Femur (tissue), 1 donor: ENCODE measurements at places on chromosomes 13 and 19.
A peak's percentile ranks its signal among the peaks of the same experiment; 100 is the strongest.

- DNase-seq: no peak
Measured at GRCh38 chr13:78780708-78781107, 121.8 kb upstream of the OBI1 start.

- peak; percentile 81 for DNase-seq
Measured at GRCh38 chr19:14375055-14375581, 6.1 kb upstream of the ADGRE5 start.

DNA sequence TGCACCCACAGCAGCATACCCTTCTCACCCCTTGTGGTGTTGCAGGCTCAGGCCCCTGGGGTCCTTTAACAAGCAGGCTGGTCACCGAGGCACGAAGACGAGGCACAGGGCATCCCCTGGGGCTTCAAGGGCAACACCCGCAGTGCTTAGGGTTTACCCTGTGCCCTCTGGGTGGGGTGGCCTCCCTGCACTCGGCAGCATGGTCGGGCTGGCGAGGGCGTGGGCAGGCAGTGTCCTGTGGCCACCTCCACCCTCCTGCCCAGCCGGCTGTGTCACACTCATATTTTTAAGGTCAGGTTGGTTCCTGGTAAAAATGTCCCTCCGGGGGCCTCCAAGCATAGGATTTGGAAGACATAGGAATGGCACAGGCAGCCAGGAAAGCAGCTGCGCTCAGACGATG is 11.4 kb upstream of the ZNF135 start:
- DNase-seq: no peak

GRCh38 chr13:51714663-51715168 is 89.2 kb downstream of the DHRS12 start:
- no peak for DNase-seq

DNA sequence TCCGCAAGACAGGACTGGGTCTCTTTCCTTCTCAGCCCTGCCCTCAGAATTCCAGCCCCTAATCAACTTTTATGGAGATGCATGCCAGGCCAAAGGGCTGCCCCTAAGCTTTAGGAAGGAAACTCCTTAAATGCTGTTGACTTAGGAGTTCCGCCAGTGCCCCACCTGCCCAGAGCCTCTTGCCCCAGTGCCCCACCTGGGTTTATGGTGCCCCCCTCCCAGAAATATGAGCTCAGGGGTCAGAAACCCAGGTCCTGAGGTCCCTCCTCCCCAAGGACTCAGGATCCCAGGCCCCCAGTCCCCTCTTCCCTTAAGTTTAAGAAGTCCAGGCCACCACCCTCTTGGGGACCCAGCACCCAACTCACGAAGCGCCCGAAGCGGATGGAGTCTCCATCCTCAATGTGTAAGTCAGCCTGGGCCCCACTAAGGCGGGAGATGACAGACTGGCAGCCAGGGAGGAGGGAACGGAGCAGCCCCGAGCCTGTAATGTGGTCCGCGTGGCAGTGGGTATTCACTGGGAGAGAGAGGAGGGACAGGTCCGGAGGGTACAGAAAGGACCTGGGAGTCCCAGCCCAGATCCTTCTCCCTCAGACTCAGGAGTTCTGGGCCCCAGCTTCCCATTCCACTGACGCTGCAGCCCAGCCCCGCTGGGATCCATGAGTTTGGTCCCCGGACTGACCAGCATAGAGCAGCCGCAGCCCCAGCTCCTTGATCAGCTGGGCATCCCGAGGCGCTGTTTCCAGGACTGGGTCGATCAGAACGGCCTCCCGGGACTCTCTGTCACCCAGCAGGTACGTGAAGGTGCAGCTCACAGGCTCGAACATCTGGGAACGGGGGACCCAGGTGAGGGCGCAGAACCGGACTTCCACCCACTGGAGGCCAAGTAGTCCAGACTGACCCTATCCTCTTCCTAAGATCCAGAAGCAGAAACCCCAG is 897 bp downstream of the ETHE1 start:
- DNase-seq: peak; percentile 44

- no peak for DNase-seq
Measured at GRCh38 chr13:71021825-71022422, 845.1 kb downstream of the DACH1 start.

DNA sequence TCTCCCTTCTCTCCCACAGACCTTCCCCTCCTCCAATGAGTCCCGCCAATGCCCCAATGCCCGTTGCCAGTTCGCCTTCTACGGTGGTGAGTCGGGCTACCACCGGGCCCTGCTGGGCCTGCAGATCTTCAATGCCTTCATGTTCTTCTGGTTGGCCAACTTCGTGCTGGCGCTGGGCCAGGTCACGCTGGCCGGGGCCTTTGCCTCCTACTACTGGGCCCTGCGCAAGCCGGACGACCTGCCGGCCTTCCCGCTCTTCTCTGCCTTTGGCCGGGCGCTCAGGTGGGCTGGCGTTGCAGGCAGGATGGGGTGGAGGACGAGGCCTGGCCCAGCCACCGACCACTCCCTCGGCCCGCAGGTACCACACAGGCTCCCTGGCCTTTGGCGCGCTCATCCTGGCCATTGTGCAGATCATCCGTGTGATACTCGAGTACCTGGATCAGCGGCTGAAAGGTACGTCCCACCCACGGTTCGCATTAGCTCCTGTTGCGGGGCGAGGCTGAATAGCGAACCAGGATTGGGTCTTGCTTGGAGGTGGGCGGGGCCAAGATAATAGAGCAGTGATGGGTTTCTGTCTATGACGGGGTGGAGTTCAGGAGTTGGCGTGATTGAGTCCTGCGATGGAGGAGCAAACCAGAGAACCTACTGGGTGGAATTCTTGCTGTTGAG is 11.1 kb downstream of the SLC44A2 start:
- no peak for DNase-seq

DNA sequence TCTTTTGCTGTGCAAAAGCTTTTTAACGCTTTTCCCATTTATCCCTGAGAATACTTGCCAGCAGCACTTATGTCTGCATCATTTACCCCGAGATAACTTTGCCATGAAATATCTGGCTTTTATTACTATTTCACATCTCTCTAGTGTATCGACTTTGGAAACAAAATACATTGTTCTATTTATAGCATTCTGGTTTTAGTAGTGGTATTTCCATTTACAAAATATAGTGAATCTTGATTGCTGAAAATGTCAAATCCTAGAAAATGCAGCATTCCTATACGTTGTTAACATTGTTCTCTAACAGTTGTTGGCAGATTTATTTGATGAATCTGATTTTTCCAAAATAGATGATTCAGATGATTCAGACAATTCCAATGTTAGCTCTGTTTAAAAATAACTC is 189.3 kb upstream of the SPRY2 start:
- no peak for DNase-seq

GRCh38 chr19:52248241-52248640 is 21.1 kb upstream of the ZNF766 start:
- peak; percentile 61 for DNase-seq

GRCh38 chr13:26680123-26680450 is 80.5 kb downstream of the GPR12 start:
- peak; percentile 51 for DNase-seq

DNA sequence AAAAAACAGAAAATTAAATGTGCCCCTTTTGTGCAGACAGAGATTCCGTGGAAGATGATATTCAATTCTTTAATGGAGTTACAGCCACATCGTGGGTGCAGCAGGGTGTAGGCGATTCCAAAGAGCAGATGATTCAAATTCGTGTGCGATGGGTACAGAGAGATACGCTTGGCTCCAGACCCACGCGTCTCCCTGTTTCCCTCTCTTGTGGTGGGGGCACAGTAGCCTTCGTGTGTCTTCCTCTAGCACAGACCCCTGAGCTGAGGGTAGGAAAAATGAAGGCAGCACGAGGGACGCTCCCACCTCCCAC is 4.8 kb downstream of the TSPAN16 start:
- no peak for DNase-seq

DNA sequence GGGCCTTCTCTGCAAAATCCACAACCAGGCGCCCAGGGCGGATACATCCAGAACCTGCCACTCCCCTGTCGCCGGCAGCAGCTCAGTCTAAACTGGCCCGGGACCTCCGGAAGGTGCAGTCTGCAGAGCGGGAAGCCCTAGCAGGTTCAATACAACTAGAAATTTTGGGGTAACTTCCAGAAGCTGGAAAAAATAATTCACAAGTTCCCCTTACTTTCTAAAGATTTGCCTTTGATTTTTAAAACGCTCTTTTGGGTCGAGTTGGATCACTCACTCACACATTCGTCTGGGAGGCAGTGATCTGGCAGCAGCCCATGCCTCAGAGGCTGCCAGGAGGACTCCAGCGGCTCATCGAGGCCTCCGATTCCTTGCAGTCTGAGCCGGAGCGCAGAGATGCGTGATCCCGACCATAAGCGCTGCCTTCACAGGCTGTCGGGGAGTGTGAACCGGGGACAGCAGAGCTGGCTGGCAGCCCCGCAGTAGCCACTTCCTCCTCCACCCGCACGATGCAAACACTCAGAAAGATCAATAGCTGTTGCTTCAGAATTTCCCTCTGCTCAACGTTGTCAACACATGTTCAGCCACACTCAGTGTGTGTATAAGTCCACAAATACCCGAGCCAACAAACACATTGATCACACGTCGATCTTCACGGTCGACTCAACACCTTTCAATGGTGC is 35.6 kb upstream of the ZNF507 start:
- no peak for DNase-seq

DNA sequence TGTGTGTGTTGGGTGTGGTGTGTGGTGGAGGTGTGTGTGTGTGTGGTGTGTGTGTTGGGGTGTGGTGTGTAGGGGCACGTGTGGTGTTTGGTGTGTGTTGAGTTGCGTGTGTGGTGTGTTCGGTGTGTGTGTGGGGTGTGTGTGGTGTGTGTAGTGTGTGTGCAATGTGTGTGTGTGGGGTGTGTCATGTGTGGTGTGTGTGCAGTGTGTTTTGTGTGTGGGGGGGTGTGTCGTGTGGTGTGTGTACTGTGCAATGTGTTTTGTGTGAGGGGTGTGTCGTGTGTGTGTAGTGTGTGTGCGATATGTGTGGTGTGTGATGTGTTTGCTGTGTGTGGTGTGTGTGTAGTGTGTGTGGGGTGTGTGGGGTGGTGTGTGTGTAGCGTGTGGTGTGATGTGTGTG is 6.0 kb upstream of the KPTN start:
- DNase-seq: no peak

DNA sequence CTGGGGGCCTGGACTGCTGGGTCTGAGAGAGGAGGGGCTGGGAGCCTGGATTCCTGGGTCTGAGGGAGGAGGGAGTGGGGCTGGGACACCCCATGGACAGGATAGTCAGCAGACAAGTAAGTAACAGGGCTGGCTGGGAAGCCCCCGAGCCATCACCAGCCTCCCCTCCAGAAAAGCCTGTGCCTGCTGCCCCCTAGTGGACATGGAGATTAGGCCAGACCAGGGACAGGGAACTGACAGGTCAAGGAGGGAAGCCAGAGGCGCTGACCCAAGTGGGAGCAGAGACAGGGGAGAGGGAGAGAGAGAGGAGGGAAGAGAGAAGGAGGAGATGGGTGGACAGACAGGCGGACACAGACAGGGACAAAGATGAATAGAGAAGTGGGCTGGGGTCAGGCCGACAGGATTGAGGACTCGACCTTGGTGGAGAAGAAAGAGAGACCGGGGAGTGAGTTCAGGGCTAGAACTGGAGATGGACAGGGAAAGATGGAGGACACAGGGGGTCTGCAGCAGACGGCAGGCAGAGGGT is 6.7 kb upstream of the ERFL start:
- DNase-seq: peak; percentile 80

- no peak for DNase-seq
Measured at GRCh38 chr13:88623150-88623549, 952.0 kb downstream of the SLITRK5 start.

DNA sequence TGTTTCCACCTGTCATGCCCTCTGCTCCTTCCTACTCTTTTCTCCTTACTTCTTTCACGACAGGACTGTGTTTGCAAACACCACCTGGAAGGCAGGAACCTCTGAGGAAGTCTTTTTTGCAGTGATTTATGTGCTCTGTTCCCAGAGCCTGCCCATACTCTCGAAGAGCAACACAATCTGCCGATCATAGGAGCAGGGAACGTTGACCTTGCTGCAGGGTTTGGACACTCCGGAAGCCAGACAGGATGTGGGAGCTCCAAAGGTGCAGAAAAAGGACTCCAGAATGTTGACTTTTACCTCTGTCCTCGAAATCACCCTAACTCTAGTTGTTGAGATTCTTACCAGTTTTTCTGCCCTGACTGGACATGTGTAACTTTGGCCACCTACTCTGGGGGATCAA is 8.6 kb upstream of the ZNF181 start:
- no peak for DNase-seq

DNA sequence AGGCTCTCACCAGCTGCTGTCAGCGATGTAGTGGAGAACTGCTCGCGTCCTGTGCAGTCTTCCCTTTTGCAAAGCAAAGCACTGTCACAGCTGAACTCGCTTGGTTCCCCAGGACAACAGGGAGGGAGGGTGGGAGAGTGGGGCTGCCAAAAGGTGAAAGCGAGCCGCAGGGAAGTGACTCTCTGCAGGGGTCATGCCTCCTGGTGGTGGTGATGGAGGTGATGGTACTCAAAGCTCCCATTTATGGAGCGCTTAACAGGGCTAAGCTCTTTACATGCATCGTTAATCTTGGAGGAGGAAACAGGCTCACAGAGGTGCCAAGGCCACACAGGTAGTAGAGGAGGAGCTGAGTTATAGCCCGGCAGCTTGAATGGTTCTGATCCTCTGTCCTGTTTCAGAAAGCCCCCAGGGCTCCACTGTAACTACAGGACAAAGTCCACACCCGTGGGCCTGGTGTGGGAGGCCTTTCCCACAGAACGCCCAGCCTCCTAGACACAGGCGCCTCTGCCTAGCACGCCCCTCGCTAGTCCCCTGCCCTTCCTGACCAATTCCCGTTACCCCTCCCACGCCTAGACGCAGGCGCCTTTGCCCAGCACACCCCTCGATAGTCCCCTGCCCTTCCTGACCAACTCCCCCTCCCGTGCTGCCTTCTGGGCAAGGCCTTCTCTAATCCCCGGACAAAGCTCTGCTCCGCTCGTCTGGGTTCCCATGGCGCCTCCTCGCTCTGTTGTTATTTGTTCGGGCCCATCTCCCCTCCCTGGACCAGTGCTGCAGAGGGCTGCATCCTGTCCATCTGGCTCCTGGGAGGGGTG is 10.7 kb downstream of the PPP1R37 start:
- DNase-seq: no peak

GRCh38 chr19:17302391-17303166 is 646 bp downstream of the ABHD8 start:
- no peak for DNase-seq

DNA sequence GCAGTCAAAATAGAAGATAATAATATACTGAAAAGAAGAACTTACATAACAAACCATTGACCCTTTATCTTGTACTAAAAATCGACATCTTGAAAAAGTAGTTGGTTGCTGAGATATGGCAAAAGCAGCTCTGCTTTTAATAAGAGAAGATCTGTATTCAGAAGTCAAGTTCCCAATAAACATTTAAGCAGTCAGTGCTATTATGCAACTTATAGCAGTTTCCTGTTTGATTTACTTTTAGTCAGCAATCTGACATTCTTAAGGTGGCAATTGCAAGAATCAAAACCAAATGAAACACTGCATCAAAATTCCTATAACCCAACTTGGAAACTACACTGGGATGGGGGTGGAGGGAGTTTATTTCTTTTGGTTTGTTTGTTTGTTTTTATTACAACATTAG is 165.5 kb downstream of the TBC1D4 start:
- no peak for DNase-seq

- no peak for DNase-seq
Measured at GRCh38 chr13:46463719-46464118, 76.7 kb upstream of the RUBCNL start.

- no peak for DNase-seq
Measured at GRCh38 chr13:110625771-110626321, 10.5 kb downstream of the NAXD start.
